Stimulated activated CD4-positive, alpha-beta T cell treated with anti-CD3 and anti-CD28 coated beads, Interleukin-1b, Interleukin-23, amount 100 ng/mL, for 48 hours (primary cell): ENCODE measurements at places on chromosomes 1 and 21.
A peak's percentile ranks its signal among the peaks of the same experiment; 100 is the strongest.

- no peak for DNase-seq
Measured at GRCh38 chr1:228316589-228317387, 89.8 kb downstream of the TRIM11 start.

- no peak for DNase-seq
Measured at GRCh38 chr1:239025223-239025622, 361.1 kb upstream of the CHRM3 start.

- no peak for DNase-seq
Measured at GRCh38 chr1:186629341-186629740, 50.9 kb downstream of the PTGS2 start.

DNA sequence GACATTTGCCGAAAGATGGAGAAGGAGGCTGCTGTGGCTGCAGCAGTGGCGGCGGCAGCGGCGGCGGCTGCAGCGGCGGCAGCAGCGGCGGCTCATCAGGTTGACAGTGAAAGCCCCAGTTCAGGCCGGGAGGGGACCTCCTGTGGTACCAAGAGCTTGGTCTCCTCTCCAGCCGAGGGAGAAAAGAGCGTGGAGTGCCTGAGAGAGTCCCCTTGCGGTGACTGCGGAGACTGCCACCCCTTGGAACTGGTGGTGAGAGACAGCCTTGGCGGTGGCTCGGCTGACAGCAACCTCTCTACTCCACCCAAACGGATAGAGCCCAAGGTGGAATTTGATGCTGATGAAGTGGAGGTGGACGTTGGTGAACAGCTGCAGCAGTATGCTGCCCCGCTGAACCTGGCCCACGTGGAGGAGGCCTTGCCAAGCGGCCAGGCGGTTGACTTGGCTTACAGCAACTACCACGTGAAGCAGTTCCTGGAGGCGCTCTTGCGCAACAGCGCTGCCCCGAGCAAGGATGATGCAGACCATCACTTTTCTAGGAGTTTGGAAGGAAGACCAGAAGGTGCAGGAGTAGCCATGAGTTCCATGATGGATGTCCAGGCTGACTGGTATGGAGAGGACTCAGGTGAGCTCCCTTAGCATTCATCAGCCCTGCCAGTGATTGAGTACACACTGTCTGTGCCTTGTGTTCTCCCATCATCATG lies 6.3 kb downstream of the ZBTB8B start:
- DNase-seq, result peak; percentile 40

- DNase-seq, result no peak
Measured at GRCh38 chr1:46072975-46073374, 59.5 kb downstream of the PIK3R3 start.

DNA sequence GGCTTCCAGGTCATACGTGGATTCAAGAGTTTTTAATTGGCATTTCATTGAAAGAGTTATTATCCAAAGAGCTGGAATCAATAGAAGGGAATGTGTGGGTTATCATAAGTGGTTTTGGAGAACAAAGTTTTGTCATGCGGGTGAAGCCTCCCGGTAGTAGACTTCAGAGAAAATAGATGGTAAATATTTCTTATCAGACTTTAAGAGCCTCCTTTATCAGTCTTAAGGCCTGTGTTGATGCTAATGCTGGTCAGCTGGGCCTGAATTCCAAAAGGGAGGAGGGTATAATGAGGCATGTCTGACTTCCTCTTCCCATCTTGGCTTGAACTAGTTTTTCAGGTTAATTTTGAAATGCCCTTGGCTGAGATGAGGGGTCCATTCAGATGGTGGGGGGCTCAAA lies 89.7 kb downstream of the ITSN1 start:
- DNase-seq, result no peak

- DNase-seq, result no peak
Measured at GRCh38 chr1:6506210-6507036, 15.0 kb upstream of the PLEKHG5 start.

GRCh38 chr1:165483412-165483811 lies 38.5 kb upstream of the RXRG start:
- DNase-seq, result no peak

- DNase-seq, result no peak
Measured at GRCh38 chr21:16125274-16125673, 395.5 kb downstream of the USP25 start.

DNA sequence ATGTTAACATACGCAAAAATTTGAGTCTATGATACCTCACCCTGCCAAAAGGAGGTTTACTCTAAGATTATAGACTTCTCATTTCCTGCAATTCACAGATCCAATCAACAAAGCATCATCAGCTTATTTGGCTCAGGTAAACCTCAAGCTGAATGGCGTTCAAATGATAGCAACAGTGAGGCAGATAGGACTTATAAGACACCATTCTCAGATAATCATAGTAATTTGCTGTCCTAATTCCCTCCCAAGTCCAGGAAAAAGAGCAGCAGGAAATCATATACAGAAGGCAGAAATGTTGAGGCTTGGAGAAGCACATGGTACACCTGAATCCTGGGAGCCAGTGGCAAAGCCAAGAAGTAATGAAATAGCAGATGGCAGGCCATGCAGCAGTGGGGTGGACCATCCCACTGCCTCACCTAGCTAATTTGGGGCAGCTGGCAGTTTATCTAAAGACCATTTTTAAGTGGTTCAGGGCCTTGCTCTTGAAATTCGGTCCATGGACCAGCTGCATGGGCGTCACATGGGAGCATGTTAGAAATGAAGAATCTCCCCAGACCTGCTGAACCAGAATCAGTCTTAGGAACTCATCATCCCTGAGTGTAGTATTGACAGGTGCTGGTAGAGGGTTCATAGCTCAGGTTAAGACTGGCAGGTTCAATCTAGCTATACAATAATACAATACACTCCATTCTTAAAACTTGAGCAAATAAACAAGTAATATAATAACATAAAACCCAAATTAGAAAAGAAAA lies 57.7 kb downstream of the ASTN1 start:
- no peak for DNase-seq

GRCh38 chr1:226717256-226717909 lies 21.7 kb downstream of the ITPKB start:
- DNase-seq, result no peak

GRCh38 chr1:41025979-41026819 lies 4.7 kb upstream of the SLFNL1 start:
- DNase-seq, result no peak

DNA sequence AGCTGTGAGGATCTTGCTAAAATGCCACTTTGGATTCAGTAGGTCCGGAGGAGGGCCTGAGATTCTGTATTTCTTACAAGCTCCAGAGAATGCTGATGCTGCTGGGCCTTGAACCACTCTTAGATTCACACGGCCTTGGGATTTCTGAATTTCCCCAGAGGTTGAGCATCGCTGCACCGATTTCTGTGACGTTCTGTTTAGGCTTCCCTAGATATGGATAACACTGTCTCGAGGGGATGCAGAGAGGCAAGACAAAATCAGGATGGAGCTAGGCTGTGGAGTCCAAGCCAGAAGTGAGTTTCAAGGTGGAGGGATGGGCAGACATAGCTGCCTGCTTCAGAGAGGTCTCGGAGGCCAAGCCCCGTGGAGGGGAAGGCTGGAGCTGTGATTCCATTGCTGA lies 415.9 kb upstream of the PROX1 start:
- DNase-seq, result no peak

- peak; percentile 69 for DNase-seq
Measured at GRCh38 chr1:15833069-15833679, 14.3 kb upstream of the SPEN start.

DNA sequence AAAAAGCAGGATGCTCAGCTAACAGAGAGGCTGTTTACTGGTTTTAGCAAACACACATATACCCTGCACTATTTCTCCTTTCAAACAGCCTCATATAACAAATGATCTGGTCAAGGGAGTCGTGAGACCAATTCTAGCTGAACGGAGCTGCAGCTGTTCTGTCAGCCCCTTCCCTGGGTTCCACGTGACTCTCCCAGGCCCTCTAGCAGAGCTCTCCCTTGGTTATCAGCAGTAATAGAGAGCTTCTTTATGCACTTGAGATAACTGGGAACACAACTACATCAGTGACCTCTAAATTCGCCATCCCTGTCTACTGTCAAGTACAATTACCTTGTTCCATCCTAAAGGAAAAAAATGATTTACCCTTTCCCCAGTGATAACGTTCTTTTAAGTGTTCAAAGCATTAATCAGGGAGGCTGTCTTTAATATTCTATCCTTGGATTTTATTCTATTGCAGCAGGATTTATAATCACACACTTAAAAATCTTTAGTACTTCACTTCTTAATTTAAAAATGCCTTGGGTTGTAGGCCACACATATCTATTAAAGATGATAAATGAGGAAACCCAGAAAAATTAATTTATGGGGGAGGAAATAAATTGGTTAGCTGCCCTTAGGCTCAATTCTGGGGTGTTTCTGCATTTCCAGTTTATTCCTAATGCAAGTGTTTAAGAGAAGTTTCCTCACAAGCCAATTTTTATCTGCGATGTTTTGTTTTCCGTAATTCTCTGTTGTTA lies 28.2 kb downstream of the PTGER3 start:
- no peak for DNase-seq

DNA sequence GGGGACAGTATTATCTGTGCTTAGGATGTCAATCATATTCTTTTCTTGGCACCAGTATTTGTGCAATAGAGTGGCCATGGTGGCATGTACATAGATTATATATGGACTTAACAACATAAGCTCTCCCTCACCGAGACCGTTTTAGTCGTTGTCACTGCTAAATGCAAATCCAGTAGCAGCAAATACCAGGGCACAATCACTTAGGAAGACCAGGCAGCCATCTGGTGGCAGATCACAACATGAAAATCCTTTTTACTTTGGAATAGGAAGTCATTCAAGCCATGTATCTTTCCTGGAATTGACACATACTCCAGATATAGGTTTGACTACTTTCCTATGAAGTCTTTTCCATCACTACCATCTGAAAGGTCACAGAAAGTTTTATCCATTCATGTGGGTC lies 53.2 kb upstream of the C1orf87 start:
- no peak for DNase-seq

DNA sequence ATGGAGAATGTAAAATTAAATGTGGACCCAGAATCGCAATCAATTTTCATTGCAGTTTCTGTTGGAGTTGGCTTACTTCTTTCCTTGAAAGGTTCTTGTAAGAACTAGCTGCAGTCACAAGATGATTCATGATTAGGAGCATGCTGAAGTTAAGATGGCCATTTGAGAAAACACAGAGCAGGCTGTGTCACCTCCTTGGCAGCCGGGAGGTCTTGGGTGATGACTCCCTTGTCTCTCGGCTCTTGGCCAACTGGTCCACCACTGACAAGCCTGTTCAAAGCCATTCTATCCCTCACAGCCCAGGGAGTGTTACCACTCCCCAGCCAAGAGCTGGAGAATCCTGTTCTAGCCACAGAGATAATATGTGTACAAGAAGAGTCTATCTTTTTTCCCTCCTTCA lies 40.6 kb downstream of the OPTC start:
- no peak for DNase-seq

- no peak for DNase-seq
Measured at GRCh38 chr21:25838809-25839208, 104.0 kb downstream of the GABPA start.

- DNase-seq, result peak; percentile 98
Measured at GRCh38 chr1:236795035-236795756, at the start of gene MTR. Gene MTR, plus strand, starts transcription at chr1:236795292. Its CDS starts 412 bp downstream, at chr1:236795704.

DNA sequence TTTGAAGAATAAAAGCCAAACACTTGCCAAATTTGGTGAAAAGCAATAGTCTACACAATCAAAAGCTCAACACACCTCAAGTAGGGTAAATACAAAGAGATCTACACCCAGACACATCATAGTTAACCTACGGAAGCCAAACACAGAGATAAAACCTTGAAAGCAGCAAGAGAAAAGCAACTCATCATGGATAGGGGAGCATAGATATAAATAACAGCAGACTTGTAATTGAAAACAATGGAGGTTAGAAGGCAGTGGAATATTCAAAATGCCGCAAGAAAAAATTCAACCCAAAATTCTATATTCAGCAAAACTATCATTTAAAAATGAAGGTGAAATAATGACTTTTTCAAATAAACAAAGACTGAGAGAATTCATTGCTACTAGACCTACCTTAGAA lies 105.1 kb downstream of the ITSN1 start:
- no peak for DNase-seq

- peak; percentile 34 for DNase-seq
Measured at GRCh38 chr21:45109831-45110492, 35.6 kb downstream of the ADARB1 start.

GRCh38 chr1:242240077-242240476 lies 241.2 kb upstream of the MAP1LC3C start:
- DNase-seq, result no peak

DNA sequence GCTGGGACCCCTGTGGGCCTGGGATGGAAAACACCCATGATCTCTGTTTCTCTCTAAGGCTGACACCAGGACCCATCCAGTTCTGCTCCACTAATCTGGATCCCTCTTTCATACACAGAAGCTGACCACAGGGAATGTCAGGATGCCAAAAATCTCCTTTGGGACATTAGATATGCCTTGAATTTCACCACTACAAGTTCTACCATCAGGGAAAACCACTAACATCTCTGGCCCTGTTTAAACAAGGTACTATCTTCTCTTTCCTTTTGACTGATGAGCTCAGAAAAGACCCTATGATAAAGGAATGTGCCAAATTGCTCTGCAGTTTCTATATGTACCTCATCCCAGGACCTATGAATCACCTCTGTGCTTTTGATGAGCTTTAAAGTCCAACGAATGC lies 10.2 kb upstream of the PLXNA2 start:
- DNase-seq, result no peak

DNA sequence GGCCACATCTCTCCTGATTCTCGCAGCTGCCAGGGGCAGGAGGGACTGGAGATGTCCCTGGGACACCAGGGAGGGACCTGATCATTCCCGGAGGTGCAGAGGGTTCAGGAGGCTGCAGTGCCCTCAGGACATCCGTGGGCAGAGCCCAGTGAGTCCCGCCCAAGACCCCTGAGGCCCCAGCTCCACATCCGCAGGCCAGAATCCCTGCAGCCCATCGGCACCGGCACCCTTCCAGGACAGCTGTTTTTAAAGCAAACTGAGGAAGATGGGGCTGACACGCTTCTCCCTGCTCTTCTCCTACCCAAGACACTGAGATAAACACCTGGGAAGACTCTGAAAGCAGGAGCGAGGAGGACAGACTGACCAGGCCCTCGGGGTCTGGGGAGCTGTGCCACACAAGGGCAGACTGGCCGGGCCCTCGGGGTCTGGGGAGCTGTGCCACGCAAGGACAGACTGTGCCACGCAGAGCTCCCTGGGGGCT lies 25.5 kb downstream of the SLC19A1 start:
- no peak for DNase-seq
